Activated CD4-positive, alpha-beta T cell treated with anti-CD3 and anti-CD28 coated beads, Interleukin-2, amount 10 ng/mL, durations not matched to agents 7 days and 5 days (primary cell): ENCODE measurements at places on chromosomes 12 and 14.

DNA sequence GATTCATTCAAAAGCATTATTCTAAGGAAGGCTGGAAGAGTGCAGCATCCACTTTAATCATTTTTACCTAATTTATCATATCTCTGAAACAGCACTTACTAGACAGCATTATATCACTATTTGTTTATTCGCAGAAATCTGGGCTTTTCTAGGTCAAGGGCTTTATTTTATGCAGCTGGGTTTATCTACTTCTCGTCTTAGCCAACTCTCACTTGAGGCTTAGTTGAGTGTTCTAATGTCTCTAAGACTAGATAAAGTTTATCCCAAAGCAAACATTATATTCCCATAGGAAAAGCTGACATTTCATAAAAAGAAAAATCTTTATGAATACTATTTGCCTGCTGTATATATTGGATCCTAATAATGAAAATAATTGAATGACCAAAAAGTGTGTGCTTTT lies 720.8 kb upstream of the FLRT2 start:
- H3K4me1 ChIP-seq, result no peaks in the 10 kb centered on the region
- H3K36me3 ChIP-seq, result no peaks in the 10 kb centered on the region
- no peak overlapping the region for H3K27ac ChIP-seq
- H3K4me3 ChIP-seq, result no peak overlapping the region
- DNase-seq, result no peak

- no peaks in the 10 kb centered on the region for H3K4me1 ChIP-seq
- no peak for DNase-seq
- no peaks in the 10 kb centered on the region for H3K27me3 ChIP-seq
- peaks cover 37% of the 10 kb centered on the region for H3K36me3 ChIP-seq
Measured at GRCh38 chr12:131795690-131796410, 32.3 kb upstream of the MMP17 start.

DNA sequence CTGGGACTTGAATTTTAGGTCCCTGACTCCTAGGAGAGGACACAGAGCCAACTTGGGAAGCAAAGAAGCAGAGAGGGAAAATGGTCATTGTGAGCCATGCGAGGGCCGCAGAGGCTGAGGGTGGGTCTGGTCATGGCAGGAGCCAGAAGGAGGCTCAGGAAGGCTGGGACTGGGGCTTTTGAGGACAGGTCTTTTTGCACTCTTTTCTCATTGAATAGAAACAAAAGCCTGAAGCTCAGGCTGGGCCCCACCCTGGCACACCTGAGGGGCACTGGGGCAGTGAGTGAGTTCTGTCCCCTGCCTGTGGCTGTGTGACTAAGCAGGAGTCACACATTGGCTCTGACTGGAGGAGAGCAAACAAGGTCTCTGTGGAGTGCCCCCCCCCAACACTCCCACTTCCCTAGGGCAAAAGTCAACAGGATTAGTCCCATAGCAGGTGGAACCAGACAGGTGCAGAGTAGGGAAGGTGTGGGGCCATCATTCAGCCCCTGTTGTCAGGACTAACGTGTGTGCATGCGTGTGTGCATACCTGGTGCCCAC lies 2.8 kb downstream of the KRT7 start:
- no peak for DNase-seq
- no peak overlapping the region for H3K27ac ChIP-seq
- no peak overlapping the region for H3K4me3 ChIP-seq
- peaks cover 42% of the 10 kb centered on the region for H3K27me3 ChIP-seq
- no peaks in the 10 kb centered on the region for H3K36me3 ChIP-seq

DNA sequence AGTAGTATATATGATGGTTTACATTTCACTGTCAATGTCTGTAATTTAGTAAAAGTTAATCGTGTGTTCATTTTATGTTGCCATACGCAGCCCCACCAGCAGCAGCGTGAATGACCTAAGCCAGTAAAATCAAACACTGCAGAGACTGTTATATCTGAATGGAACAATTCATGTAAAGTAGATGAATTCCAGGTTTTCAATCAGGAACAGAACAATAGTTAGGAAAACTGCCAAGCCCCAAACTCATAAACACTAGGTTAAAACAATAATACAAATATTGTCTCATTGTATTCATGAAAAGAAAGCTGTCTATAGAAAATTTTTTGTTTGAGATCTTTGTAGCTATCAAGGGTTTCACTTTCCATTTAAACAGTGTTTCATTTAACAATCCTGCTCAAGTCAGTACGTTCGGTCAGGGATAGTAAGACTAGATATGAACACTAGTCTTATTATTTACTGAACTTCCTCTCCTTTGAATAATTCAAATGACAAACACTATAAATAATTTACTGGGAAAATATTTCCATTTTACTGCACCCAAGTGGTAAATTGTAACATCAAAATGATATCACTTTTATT lies 256.8 kb upstream of the FLRT2 start:
- H3K27ac ChIP-seq, result no peak overlapping the region
- H3K36me3 ChIP-seq, result no peaks in the 10 kb centered on the region
- H3K4me1 ChIP-seq, result no peaks in the 10 kb centered on the region
- no peak for DNase-seq

DNA sequence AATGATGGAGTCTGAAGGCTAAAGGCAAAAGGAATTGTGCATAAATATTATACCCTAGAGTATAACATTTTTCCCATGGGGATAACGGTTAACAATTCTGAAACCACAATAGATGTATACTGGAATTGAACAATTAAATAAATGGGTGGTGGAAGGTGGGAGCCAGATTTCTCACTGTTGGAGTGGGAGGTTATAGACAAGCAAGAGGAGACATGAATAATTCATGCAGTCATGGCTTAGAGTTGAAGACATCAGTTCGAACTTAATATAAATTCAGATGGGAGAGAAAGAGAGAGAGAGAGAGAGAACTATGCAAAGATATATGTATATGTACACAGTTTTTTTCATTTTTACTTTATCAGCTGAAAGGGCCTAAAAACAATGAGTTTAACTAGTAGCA lies 523.9 kb downstream of the FOXG1 start:
- H3K4me3 ChIP-seq, result no peak overlapping the region
- no peak overlapping the region for H3K27ac ChIP-seq
- no peaks in the 10 kb centered on the region for H3K36me3 ChIP-seq

GRCh38 chr12:79344855-79345847 lies 345.6 kb downstream of the PAWR start:
- H3K4me3 ChIP-seq, result no peak overlapping the region
- H3K36me3 ChIP-seq, result no peaks in the 10 kb centered on the region
- H3K27ac ChIP-seq, result no peak overlapping the region

DNA sequence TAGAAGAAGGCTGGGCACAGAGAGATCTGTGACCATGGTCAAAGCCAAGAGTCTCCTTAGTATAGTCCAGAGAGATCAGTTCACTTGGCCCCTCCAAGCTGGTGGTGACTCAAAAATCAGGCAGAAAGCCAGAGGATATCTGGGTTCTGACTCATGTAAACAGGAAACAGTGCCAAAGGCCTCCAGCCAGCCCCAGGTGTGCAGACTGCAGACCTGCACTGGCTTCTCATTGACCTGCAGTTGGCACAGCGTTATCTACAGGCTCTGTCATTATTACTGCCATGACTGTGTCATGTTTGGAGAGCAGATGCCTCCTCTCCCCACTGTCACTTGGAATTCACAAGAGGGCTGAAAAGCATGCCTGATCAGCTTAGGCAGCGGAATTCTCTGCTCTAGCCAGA lies 295.7 kb upstream of the PRKD1 start:
- no peak for DNase-seq
- H3K4me3 ChIP-seq, result no peak overlapping the region
- no peaks in the 10 kb centered on the region for H3K4me1 ChIP-seq
- no peaks in the 10 kb centered on the region for H3K36me3 ChIP-seq
- H3K27me3 ChIP-seq, result no peaks in the 10 kb centered on the region

DNA sequence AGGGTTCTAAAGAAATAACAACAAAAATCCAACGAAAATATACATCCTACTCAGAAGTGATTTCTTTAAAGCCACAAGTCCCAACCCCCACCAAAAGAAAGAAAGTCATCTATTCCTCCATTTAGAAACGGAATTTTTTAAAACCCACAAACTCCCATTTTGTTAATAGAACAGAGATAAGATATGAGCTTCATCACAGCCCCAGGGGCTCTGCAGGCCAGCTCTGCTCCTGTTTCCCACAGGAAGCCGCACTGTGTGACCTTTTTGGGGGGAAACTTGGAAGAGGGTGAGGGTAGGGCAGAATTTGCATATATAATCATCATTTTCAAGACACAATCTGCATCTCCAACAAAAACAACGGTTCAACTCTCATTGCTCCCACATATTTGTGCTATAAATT lies 2.8 kb downstream of the FBXL14 start:
- H3K36me3 ChIP-seq, result peaks cover 43% of the 10 kb centered on the region
- H3K4me3 ChIP-seq, result peak overlapping the region; percentile 96
- H3K27ac ChIP-seq, result peak overlapping the region; percentile 84

GRCh38 chr14:61438860-61439765 lies 117.7 kb downstream of the PRKCH start:
- H3K4me1 ChIP-seq, result peaks cover 94% of the 10 kb centered on the region
- H3K27me3 ChIP-seq, result no peaks in the 10 kb centered on the region
- H3K27ac ChIP-seq, result peak overlapping the region; percentile 87
- H3K36me3 ChIP-seq, result peaks cover 65% of the 10 kb centered on the region

DNA sequence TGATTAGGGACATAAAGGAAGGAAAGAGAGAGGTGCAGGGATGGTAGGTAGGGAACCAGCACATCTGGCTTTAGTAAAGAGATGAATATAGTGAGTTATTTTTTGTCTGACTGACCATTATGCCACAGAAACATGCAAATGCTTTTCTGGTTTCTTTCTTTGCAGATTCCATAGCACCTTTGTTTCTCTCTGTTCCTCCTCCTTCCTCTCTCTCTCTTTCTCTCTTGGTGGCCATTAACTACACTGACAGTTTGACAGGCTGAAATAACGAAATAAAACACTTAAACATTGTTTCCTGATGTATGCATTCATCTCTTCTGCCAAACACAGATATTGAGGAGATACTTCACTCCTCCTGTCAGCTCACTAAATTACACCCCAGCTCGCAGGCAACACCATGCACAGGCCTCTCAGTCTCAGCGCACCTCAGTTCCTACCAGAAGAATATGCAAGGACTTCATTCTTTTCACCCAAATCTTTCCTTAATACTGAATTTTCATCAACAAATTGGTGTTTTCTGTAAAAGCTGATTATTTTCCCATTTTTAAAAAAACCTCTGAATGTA lies 406.9 kb upstream of the SOX5 start:
- no peaks in the 10 kb centered on the region for H3K4me1 ChIP-seq
- H3K27me3 ChIP-seq, result no peaks in the 10 kb centered on the region
- no peak for DNase-seq
- no peak overlapping the region for H3K27ac ChIP-seq
- no peaks in the 10 kb centered on the region for H3K36me3 ChIP-seq

DNA sequence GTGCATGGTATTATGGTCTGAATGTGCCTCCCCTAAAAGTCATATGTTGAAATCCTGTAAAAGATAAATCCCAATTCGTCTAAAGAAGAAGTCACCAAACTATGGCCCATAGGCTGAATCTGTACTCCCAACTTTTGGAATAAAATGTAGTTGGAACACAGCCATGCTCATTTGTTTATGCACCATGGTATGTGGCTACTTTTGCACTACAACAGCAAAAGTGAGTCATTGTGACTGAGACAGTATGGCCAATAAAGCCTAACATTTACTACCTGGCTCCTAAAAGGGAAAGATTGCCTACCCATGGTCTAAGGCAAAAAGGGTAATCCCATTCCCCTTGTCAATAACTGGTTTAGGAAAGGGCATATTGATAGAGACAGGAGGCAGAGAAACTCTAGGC lies 101.8 kb downstream of the LRIG3 start:
- no peaks in the 10 kb centered on the region for H3K36me3 ChIP-seq
- no peak for DNase-seq
- no peak overlapping the region for H3K4me3 ChIP-seq

DNA sequence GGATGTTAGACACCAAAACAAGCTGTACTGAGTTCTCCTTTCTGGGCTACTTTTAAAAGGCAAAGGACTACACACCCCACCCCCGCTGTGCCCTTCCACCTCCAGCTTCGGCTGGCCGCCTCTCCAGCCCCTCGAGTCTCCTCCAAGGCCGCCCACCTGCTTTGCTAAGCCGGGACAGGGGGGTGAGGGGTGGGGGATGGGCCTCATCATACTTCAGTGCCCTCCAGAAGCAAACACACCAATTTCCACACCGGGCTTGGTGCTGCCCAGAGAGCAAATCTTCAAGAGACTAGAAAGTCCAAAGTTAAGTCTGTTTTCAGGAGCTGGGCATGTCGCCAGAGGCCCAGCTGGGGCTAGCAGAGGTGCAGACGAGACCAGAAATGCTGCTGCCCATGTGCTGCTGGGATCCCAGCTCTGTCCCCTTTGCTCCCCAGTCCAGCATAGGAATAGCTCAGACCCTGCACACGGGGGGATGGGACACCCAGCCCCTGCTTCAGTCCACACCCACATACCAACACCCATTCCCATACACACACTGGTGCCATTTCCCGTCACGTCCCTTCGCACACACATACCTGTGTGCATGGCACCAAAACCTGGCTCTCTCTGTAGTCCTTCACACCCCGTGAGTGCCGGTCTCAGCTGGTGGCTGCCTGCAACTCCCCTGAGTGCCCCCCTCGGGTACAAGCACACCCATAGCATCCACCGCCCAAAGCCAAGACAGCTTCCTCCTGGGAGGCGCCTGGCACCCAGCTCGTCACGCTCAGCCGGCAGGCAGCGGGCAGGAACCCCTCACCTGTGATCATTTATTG lies 1.0 kb downstream of the SLC6A12 start:
- DNase-seq, result no peak
- H3K27ac ChIP-seq, result no peak overlapping the region
- H3K4me3 ChIP-seq, result no peak overlapping the region
- H3K4me1 ChIP-seq, result no peaks in the 10 kb centered on the region
- peaks cover 11% of the 10 kb centered on the region for H3K27me3 ChIP-seq

DNA sequence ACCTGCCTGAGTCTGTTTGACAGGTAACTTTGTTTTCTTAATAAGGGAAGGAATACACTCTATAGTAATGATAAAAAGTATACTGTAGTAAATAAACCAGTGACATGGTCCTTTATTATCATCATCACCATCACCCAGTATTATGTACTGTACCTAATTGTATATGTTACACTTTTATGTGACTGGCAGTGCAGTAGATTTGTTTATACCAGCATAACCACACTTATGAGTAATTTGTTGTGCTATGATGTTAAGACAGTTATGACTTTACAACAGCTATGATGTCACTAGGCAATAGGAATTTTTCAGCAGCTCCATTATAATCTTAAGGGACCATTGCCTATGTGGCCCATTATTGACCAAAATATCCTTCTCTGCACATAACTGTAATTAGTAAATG lies 155.0 kb downstream of the NUBPL start:
- H3K4me1 ChIP-seq, result no peaks in the 10 kb centered on the region
- no peak overlapping the region for H3K4me3 ChIP-seq
- H3K36me3 ChIP-seq, result peaks cover 3% of the 10 kb centered on the region
- H3K27me3 ChIP-seq, result no peaks in the 10 kb centered on the region
- DNase-seq, result no peak
